ENCODE measurements at places on chromosomes 3 and 15.

GRCh38 chr3:99943931-99944761 is 126.5 kb downstream of the CMSS1 start:
- ATAC-seq: no peak

GRCh38 chr15:53122818-53123217 is 332.7 kb upstream of the ONECUT1 start:
- ATAC-seq: no peak

- peak; percentile 78 for ATAC-seq
These were observed 31.0 kb downstream of the POC1A start for GRCh38 chr3:52123106-52123725.

- no peak for ATAC-seq
These were observed 78.4 kb upstream of the TRIM42 start for GRCh38 chr3:140599496-140599895.

DNA sequence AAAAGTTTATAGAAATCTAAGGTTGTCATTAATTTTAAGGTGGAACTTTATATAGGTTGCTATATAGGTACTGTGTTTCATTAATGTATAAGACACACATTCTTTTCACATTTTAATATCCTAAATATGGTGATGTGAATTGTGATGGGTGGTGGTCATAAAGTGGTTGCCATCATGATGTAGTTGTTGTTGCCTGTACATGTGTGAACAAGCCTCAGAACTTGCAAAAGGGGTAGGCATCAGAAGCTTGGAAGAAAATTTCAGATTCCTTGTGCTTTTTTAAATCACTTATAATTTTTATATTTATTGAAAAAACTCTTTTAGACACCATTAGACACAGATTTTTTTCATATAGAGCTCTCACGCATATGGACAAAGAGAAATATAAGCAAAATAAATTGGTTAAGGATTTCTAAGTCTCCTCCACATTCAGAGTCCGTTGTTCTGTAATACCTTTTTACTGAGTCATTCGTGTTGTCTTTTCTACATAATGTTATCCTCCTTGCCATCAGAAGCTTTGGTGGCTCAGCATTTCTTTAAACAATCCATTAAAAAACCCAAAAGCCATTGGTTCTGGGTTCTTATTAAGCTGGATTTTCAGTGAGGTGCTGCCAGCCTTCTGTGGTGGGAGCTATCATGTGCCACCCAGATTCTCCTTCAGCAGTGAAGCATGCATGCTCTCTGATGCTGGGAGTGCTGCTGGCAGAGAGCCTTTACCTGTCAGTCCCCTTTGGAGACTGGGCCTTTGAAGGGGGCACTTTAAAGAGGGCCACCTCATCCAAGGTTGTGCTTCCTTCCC is 140.4 kb upstream of the GALNT15 start:
- ATAC-seq: no peak

DNA sequence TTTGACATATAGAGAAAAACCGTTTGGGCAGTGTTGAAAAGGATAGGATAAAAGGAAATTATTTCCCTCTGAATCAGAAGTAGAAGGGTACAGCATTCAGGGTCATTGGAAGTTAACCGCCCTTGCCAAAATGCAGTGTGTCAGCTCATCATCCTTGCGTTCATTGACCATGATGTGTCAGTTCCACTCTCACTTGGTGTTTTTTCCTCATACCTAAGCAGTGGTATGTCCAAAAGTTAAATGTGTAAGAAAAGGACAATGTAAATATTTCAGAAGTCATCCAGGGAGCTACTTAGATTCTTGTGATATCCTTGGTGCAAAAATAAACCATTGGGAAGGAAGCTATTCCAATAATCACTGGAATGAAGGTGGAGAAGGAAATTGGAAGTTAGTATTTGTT is 50.7 kb downstream of the MAP6D1 start:
- no peak for ATAC-seq

DNA sequence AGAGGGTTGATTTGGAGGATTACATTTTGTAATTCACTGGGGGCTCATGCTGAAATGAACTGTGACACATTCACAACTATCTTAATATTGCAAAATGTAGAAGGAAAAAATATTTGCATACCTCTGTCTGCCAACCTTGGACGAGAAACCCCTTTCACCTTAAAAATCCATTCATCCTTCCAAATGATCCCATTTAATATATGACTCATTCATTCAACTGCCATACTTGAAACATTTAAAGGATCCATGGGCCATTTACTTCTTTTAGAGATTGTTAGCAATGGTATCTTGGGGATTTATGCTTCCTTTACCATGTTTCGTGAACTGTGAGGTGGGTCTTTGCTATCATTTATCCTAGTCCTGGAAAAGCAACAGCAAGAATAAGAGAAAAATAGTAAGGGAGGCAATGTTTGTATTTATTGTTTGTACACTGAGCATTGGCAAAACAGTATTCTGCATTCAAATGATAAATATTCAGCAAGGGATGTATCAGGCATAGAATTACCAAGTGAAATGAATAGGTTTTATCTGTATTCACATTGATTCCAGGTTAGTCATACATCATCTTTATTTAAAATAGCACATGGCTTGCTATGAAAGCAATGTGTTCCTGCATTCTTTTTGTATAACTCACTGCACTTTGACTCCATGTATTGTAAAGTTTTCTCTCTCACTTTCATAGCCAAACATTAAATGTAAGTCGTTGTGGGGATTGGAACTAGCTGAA is 378.1 kb downstream of the NSUN3 start:
- ATAC-seq: no peak

GRCh38 chr15:49843725-49844124 is 222.9 kb downstream of the DTWD1 start:
- no peak for ATAC-seq

- no peak for ATAC-seq
These were observed 27.3 kb upstream of the DUSP7 start for GRCh38 chr3:52083556-52084087.

DNA sequence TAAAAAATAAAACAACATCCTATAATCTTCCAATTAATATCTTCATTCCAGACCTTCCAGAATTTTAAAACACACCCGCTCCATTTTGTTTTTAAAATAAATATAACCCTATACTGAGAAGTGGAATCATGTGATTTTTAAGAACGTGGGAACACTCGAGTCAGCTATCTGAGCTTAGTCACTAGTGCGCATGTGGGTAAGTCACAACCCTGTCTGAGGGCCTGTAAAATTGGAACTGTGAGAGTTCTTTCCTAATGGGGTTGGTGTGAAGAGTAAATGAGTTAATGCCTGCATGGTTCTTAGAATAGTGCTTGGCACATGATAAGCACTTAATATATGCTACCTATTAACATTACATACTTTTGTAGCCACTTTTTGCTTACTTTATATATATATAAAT is 19.9 kb upstream of the POLR2M start:
- peak; percentile 42 for ATAC-seq

DNA sequence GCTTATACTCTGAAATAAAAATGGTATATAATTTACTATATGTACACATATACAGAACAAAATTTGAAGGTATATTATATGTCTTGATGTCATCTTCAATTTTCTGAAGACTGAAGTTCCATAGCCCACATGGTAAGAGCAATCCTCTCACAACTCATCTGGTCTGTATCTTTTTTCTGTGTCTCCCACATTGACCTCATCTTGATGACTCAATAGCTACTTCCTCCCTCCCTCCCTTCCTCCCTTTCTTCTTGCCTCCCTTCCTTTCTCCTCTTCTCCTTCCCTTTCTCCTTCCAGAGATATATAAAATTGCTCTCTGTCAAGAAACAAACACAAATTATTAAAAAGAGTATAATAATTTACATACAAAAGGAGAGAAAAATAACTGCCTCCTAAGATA is 268.5 kb downstream of the SQOR start:
- no peak for ATAC-seq

DNA sequence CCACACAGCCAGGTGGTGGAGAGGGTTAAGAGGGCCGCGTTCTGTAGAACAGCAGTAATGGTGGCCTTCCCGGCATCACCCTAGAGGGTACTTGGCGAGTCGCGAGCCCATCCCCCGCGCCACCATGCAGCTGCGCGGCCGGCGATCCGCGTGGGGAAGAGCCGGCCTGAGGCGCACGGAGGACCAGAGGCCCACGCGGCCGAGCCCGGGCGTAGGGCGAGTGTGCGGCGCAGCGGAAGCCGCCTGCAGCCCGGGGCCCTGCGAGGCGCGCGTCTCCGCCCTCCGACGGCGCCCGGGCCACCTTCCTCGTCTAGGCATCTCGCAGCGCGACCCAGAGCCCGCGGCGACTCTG is 423 bp downstream of the TKT start:
- ATAC-seq: peak; percentile 44

GRCh38 chr3:148466143-148466542 is 231.6 kb upstream of the AGTR1 start:
- ATAC-seq: no peak

DNA sequence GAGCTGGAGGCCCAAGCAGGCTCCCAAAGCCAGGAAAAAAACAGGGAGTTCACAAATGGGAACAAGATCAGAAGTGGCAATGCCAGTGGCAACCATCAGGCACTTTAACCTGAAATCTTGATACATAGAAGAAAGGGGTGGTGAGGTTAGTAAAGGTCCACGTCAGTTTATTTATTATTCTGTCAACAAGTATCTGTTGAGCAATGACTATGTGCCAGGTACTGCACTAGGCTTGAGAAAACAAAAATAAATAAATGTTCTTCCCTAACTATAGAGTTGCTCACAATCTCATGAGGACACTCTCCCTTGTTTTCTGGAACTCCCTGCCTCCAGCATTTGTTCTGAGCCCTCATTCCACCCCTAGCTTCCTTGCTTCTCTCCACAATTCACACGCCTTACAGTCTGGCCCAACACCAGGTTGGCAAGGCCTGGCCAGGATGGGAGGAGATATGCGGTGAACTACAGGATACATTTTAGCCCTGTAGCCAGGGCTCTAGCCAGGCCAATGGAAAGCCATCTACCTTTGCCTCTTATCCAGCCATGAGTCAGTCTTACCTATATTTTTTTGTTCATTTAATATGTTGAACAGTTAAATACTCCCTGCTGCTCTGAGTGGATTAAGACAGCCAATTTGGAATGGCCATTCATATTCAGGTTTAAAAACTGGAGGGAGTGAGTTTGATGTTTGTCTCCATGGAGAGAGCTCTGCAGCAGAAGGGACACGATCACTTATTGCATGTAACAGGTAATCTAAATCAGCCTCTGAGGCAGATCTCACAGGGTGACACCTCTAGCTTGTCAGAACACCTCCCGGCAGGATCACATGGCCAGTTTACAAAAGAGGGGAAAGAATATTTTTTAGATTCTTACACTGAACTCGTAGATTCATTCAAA is 161.9 kb upstream of the ATP11B start:
- ATAC-seq: no peak

- ATAC-seq: no peak
These were observed 7.2 kb upstream of the ARRDC4 start for GRCh38 chr15:97953254-97953653.

GRCh38 chr3:115401298-115401697 is 222.0 kb upstream of the GAP43 start:
- ATAC-seq: no peak

- ATAC-seq: no peak
These were observed 27.3 kb upstream of the EID1 start for GRCh38 chr15:48850648-48851047.

- no peak for ATAC-seq
These were observed 54.0 kb upstream of the CHMP2B start for GRCh38 chr3:87173071-87173470.

DNA sequence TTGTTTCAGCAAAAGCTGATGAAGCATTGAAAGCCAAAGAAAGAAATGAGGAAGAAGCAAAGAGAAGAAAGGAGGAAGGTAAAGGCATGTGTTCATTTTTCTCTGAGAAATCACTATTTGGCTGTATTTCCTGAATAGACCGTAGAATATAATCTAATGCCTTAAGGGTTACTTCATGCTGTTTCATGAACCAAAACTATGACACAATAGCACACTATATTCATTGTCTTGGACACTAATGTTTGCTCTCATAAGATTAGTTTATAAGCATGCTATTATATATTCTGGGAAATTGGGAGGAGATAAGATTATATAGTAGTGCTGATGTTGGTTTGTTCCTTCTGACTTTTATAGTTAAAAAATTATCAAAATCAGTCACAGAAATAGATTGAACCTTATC is 110.1 kb upstream of the MLF1 start:
- ATAC-seq: no peak

- ATAC-seq: no peak
These were observed 98.9 kb upstream of the PFN2 start for GRCh38 chr3:150069633-150070032.

- ATAC-seq: no peak
These were observed 40.9 kb downstream of the RORA start for GRCh38 chr15:61188168-61188567.

- ATAC-seq: no peak
These were observed 67.8 kb downstream of the RAB11A start for GRCh38 chr15:65937054-65937453.

GRCh38 chr15:63905131-63905530 is 71.4 kb upstream of the HERC1 start:
- ATAC-seq: no peak

DNA sequence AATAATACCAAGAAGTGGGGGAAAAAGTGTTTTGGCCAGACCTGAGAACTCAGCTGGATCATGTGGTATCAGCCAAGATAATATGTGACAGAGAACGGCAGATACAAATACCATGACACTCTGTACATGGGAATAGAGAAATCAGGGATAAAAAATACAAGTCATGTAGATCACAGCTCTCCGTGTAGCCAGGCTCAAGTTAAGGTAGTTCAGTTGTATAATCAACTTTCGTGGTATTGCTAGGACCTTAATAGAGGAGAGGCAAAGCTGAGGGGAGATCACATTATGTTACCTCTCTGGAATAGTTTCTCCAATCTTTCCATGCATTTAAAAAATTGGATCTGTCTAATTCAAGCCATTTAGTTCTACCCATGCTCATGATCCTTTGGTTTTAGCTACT is 179.8 kb downstream of the GHSR start:
- no peak for ATAC-seq

DNA sequence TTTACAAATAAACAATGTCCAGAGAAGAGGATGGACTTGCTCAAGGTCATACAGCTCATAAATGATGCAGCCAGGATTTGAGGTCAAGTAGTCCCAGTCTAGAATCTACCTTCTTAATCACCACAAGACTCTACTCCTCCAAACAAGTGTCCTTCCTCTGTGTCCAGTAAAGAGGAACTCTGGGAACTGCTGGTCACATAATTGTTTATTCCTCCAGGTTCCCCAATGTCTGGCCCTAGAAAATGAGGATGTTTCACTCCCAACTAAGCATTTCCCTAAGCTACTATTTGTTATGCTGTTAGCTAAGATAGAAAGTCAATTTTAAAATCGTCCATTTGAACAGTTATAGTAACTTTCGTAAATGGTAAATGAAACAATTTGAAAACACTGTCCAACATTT is 192.4 kb downstream of the FHIT start:
- no peak for ATAC-seq

DNA sequence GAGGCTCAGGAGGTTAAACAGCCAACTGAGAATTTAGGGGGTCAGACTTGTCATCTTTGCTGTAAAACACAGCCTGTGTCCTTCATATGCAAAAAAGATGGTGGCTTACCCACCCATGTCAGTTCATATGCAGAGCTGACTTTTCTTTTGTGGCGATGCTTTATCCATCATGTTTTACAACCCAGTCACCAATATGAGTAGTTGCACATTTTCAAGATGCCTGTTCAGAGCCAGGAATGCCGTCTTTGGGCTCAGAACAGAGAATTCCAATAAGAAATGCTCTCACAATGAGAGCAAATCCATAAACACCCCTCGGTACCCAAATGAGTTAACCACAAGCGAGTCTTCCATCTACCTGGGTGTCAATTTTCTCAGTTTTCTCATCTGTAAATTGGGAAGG is 83.6 kb downstream of the TIGIT start:
- no peak for ATAC-seq

GRCh38 chr15:43067717-43068461 is 37.9 kb downstream of the UBR1 start:
- no peak for ATAC-seq
